ENCODE measurements at places on chromosomes 1 and 21. TPM values are rescaled to one million over a fixed set of nuclear protein-coding genes. Genes with fewer than 3 reads are reported as not detected.
A peak's percentile ranks its signal among the peaks of the same experiment; 100 is the strongest.

Gene TCP10L
- not detected for total RNA-seq

Gene SMCP
- not detected for total RNA-seq

Gene LAMC2
- total RNA-seq: not detected

Gene DENND2D
- 196 TPM for total RNA-seq

Gene ZBED6
- total RNA-seq: 13.8 TPM

- DNase-seq: peak; percentile 62
- no peaks in the 10 kb centered on the region for H3K27me3 ChIP-seq
- peaks cover 30% of the 10 kb centered on the region for H3K4me1 ChIP-seq
- H3K27ac ChIP-seq: no peak overlapping the region
- no peaks in the 10 kb centered on the region for H3K36me3 ChIP-seq
- H3K4me3 ChIP-seq: no peak overlapping the region
Observed at GRCh38 chr1:156583821-156584622, 4.5 kb downstream of the TTC24 start.

GRCh38 chr21:41573902-41574690, 66.1 kb upstream of the TMPRSS2 start:
- DNase-seq: no peak
- no peaks in the 10 kb centered on the region for H3K4me1 ChIP-seq
- no peaks in the 10 kb centered on the region for H3K36me3 ChIP-seq

DNA sequence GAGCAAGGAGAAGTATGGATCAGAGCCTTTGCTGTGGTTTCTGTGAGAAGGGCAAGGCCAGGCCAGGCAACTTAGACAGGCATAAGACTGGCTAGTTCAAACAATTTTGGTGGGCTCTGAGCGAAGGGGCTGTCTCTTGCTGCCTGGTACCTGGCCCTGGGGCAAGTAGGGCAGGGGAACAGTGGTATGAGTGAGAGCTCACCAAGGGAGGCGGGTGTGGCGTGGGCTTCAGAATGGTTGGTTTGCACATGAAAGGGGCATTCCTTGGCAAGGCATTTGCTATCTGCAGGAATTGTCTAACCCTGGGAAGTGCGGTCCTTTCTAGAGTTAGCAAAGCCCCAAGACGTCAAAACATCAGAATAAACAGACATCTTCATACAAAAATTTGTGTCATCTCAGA, 210.5 kb downstream of the CAMTA1 start:
- no peaks in the 10 kb centered on the region for H3K27me3 ChIP-seq
- H3K4me3 ChIP-seq: no peak overlapping the region
- no peak for DNase-seq
- no peak overlapping the region for H3K27ac ChIP-seq
- no peaks in the 10 kb centered on the region for H3K36me3 ChIP-seq

- H3K27ac ChIP-seq: no peak overlapping the region
- H3K36me3 ChIP-seq: no peaks in the 10 kb centered on the region
- H3K4me3 ChIP-seq: no peak overlapping the region
Observed at GRCh38 chr1:10389271-10389973, 9.4 kb upstream of the PGD start.

- H3K36me3 ChIP-seq: no peaks in the 10 kb centered on the region
- no peak overlapping the region for H3K27ac ChIP-seq
- no peaks in the 10 kb centered on the region for H3K27me3 ChIP-seq
- no peak for DNase-seq
- no peaks in the 10 kb centered on the region for H3K4me1 ChIP-seq
Observed at GRCh38 chr1:84073266-84073665, 70.8 kb upstream of the PRKACB start.

- peak; percentile 50 for DNase-seq
- H3K4me3 ChIP-seq: peak within 1 kb of the TSS; percentile 91
- no peaks in the 10 kb centered on the region for H3K36me3 ChIP-seq
- H3K27ac ChIP-seq: peak within 1 kb of the TSS; percentile 85
- peaks cover 53% of the 10 kb centered on the region for H3K4me1 ChIP-seq
- H3K27me3 ChIP-seq: no peaks in the 10 kb centered on the region
Observed at GRCh38 chr1:32250893-32251716, at the start of gene LCK. LCK (plus strand) TSS chr1:32251265; CDS start chr1:32274330, 23,065 bp downstream.

- H3K27me3 ChIP-seq: no peaks in the 10 kb centered on the region
- no peak overlapping the region for H3K27ac ChIP-seq
- no peaks in the 10 kb centered on the region for H3K36me3 ChIP-seq
- DNase-seq: no peak
- peaks cover 15% of the 10 kb centered on the region for H3K4me1 ChIP-seq
- no peak overlapping the region for H3K4me3 ChIP-seq
Observed at GRCh38 chr1:58895082-58895481, 111.2 kb upstream of the JUN start.

All from CD8-positive, alpha-beta memory T cell (primary cell).